ENCODE measurements at places on chromosomes 2 and 18.

DNA sequence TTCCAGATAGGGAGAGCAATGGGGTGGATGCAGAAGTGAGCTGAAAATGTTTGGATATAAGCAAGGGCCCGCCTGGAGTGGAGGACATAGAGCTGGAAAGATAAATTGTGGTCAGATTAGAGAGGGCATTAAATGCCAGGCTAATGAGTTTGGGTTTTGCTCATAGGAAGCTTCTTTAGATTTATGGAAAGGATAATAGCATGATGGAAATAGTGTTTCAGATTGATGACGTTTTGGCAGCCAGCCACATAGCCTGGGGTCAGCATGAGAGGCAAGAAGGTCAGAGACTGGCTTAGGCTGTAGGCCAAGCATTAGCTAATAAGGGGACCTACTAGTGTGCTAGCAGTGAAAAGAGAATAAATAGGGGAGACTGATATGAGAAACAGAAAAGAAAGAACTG lies 321.6 kb downstream of the STK39 start:
- no peak for DNase-seq

DNA sequence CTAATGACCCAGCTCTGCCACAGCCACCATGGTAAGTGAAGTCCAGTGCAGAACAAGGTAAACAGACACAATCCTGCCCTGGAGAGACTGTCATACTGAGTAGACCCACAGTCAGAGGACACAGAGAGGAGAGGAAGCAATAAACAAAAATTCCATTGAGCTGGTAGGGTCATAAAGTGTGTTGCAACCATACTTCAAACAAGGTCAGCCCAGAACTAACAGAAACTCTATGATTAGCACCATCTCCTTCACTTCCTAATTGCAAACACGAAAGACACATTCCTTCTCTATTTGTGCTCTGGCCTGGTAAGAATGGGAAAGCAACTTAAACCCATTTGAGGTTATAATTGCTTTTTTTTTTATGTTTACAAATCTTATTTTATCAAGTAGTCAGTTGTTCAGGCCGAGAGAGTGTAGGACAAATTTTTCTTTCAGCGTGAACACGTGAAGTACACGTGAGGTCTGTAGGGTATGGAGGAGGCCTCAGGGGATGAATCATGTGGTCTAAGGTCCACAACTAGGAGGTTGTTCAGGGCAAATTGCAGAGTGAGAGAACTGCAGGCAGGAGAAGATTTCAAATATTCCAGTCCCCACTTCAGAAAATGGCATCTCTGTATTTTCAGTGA lies 71.4 kb upstream of the GLS start:
- peak; percentile 47 for DNase-seq

DNA sequence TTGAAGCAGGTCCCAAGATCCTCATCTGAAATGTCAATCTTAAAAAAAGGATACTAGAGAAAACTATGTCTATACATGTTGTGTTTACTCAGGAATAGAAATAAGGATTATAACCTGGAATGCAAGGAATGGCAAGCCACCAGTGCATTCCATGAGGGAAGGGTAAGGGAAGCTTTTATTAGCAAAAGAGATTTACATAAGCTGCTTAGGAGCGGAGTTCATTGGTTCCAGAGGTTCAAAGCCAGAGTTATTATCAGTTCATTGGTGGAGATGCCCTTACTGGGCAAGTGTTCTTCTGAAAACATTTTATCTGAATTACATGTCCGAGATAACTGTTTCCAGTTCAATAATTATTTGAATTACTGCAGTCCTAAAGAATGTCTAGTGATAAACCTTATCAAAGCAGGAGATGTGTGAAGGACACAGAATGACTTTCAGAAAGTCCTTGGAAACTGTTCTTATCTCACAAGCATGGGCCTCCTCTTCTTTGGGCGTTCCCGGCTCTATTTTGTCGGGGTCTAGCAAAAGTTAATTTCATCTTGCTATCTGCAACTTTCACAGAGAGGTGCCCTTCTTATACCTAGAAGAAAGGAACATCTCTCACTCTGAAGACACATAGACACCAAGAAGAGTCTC lies 23.5 kb downstream of the COMMD1 start:
- DNase-seq: no peak

DNA sequence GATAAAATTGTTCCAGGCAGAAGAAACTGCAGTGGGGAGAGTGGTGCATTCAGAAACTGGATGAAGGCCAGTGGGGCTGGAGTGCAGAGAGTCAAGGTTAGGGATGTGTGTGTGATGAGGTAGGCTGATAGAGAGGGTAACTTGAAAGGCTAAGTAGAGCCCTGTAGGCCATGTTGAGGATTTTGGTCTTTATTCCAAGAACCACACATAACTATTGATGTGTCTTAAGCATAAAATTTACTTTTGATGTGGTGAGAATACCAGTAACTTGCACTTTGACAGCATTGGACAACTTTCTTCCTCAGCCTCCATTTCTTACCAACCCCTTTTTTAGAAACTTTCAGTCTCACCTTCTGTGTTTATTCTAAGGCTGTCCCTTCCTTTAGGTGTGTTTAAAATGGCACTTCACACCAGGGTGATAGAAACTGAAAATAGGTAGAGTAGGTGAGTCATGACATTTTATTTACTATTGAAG lies 22.6 kb downstream of the MTX2 start:
- DNase-seq: no peak

- no peak for DNase-seq
These were observed 66.1 kb downstream of the BAZ2B start for GRCh38 chr2:159550231-159550630.

DNA sequence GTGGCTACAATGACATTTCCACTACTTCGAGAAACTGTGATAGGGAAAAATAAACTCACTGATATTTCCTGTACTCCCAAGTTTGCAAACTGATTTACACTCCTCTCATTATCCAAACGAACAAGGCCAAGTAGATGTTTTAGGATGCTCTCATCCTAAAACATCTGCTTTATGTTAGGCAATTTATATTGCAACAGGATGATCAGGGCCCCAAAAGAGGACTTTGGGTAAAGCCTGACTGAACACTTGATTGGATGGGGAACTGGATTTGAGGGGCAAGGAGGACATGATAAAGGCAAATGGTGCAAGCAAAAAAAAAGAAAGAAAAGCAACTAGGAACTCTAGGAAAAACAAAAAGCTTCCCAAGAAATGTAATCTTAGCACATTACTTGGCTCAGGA lies 2.1 kb upstream of the HES6 start:
- DNase-seq: no peak

- DNase-seq: no peak
These were observed 227.6 kb upstream of the ETAA1 start for GRCh38 chr2:67169417-67170140.

GRCh38 chr2:27814758-27815157 lies 43.2 kb downstream of the MRPL33 start:
- DNase-seq: no peak

- DNase-seq: no peak
These were observed 32.3 kb downstream of the ITSN2 start for GRCh38 chr2:24328010-24328409.

DNA sequence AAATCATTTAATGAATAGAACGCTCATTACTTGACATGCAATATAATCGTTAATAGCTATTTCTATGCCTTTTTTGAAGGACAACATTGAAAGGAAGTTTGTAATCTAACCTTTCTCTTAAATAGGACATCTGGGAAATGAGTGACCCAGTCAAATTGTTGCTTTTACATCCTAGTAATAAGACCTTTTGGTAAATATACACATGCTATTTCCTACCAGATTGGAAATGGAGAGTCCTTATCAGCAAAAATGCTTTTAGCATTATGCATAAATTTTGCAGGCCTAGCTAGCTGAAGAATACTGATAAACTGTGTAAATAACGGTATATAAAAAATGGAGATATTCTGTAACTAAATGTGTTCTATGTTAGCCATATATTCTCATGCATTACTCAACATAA lies 567.3 kb upstream of the DSEL start:
- DNase-seq: no peak

DNA sequence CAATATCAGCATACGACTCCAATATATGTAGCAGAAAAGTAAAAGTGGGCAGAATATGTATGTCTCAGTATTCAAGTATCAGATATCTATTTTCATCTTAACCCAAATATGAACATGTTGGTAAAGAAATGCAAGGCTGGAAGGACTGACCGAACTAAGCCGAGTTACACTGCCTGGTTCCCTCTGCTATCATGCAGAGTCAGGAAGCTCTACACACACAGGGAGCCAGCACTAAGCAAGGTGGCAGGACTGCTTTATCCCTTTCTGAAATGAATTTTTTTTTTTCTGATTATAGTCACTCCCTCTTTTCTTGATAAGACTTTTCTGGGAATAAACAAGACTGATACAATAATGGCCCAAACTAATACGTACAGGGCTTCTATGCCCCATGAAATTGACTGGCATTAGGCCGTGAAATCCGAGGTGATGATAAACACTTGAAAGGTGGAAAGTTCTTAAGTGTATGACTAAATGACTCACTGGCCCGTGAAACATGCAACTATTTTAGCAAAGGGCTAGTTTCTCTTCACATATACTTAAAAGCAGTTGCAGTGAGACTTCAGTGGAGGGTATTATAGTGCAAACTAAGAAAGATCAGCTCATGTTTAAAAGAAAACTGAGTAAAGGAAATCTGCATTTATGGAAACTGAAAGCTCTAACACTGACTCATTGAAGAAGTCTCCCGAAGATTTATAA lies 14.9 kb downstream of the DPP4 start:
- peak; percentile 83 for DNase-seq

DNA sequence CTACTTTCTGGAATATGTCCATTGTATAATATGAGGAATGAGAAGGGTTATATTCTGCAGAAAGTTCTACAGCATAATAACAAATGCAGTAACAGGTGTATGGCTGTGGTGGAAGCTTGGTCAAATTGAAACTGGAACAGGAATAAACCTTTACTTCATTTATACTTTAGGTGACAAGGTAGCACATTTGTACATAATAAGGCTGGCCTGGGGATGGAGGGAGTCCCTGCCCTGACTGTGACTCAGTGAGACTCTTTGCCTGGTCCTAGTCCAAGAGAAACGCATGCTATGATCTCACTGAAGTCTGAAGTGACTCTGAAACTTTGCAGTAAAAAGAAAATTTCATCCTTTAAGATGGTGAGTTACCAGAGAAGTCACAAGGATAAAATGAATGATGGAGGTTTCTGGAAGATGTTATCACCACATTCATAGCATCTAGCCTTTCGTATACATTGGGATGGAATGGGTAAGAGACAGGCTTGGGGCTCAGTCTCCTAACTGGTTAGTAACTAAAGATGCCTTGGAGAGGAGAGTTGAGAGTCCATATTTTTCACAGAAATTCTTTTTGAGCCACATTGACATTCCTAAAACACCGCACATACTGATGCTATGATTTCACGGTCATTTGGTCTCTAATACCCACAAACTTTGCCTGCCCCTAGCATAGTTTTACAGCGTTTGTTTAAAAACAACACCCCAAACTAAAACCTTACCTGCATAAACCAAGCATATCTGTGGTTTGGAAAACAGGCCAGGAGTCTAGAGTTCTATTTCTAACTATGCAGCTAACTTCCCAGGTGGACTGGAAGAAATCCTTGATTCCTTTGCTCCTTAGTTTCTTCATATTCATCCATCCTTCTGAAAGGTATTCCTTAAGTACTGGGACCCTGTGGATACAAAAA lies 42.4 kb upstream of the NABP1 start:
- peak; percentile 95 for DNase-seq

DNA sequence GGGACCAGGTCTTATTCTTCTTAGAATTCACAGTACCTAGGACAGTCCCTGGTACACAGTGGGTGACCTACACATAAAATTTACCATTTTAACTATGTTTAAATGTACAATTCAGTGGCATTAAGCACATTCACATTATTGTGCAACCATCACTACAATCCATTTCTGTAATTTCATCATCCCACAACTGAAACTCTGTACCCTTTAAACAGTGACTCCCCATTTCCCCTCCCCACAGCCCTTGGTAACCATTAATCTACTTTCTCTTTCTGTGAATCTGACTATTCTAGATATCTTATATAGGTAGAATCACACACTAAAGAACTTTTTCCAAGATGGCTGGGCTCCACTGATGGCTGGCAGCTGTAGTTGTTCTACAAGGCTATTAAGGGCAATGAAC lies 41.6 kb downstream of the GFPT1 start:
- DNase-seq: no peak

- DNase-seq: no peak
These were observed 49.8 kb upstream of the RAB6D start for GRCh38 chr2:131413785-131414184.

DNA sequence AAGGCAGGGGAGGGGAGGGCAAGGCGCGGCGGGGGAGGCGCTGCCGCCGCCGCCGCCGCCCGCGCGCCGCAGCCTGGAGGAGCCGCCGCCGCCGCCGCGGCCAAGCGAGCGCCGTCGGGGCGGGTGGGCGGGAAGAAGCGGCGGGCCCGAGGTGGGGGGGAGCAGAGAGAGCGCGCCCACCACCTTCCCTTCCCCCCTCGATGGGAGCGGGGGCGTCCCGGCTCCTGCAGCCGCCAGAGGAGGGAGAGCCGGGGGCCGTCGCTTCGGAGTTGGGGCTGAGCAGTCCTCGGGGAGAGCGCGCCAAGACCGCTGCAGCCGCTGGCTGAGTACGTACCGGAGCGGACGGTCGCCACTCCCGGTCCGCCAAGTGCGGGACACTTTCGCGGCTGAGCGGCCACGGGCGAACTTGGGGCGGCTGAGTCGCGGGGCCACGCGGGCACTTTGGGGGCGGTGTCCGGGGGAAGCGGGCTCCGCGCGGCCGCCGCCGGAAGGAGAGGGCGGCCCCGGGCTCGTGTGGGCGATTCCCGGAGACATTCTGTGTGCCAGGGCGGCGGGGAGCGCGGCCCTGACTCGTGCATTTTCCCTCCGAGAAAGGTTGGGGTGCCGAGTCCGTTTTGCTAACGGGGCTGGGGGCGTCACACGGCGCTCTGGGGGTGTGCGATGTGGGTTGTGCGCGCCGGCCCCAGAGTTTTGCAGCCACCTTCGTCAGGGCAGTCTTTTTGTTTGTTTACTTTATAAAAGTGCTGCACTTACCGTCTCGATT lies at the start of gene NAB1:
Gene NAB1 (plus strand): TSS at position 49 of the 763 bp plus-strand sequence. CDS start 10,094 bp downstream, outside the sequence.
- no peak for DNase-seq

DNA sequence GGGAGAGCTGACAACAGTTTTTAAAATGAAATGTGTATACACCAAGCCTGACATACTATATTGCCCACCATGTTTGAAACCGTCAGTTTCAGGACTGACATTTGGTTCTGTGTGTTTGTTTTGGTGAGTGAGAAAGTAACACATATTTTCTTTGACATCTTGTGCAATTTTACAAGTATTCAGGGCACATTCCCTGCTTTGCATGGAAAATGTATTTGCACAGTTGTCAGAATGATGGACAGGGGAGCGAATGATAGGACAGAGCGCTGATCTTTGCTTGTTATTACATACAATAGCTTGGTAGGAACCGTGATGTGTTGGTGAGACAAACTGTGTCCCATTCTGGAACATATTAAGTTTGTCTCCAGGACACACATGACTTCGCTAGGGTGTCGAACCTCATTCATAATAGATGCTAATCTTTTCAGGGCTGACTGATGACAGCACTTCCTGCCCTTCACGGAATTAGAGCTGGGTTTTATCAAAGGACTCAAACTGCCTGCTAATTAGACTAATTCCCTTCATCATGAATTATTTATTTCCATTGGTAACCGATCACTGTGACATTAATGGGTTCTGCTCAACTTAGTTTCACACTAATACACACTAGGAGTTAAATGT lies 158.5 kb downstream of the CDCA7 start:
- DNase-seq: no peak

- DNase-seq: no peak
These were observed 30.8 kb downstream of the LPIN1 start for GRCh38 chr2:11777066-11777782.

Data from kidney tubule cell (primary cell).